HTR-8/SVneo (cell line): ENCODE measurements at places on chromosomes 6 and 20.

GRCh38 chr20:11234608-11235007, 560.8 kb upstream of the JAG1 start:
- no peak for DNase-seq

DNA sequence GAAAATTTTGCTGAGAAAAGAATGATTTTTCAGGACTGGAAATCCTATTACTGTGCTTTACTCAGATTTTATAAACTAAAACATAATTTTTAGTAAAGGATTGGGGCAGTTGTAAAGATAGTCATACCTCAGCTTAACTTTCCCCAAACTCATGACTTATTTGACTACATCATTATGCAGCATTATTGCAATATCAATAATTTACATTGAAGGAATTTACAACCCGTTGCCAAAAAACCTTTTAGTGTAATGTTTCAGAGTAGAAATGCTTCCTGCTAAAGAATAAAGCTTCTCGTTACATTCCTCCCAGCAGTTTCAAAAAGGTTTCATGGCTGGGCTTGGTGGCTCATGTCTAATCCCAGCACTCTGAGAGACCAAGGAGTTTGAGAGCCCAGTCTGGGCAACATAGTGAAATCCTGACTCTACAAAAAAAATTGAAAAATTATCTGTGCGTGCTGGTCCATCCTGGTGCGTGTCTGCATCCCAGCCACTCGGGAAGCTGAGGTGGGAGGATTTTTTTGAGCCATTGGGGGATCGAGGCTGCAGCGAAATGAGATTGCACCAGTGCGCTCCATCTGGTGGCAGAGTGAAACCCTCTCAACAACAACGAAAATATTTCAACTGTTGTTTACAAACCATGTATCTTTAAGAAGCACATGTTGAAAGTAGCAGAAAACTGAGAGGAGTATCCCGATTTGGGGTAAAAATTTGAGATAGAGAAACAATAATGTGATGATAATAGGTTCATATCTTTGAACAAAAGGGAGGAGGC, 4.4 kb downstream of the AMD1 start:
- no peak for DNase-seq

DNA sequence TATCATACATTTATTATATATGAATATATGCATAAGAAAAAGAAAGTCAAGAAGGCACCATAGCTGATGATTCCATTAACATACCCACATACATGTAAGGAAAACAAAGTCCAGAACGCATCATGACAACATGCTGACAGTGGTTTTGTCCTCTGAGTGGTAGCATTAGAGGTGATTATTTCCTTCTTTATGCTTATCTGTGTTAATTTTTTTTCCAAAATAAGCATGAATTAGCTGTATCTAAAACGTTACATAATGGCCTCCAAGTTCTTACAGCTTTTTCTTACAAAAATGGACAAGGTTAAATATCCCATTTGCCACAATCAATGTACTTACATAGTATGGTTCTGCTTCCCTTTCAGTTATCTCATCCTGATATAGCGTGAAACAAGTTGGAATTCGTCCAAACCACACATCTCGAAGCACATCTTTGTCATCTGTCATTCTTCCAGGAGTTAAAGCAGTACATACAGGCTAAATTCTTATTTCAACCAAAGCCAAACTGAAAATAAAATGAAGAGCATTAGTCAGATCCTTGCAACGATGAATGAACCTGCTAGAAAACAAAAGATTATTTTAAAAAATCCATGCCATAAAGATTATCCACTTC, 9.7 kb downstream of the ATG5 start:
- DNase-seq, result no peak

- DNase-seq, result no peak
Observed at GRCh38 chr6:134870677-134871498, 79.0 kb downstream of the ALDH8A1 start.

DNA sequence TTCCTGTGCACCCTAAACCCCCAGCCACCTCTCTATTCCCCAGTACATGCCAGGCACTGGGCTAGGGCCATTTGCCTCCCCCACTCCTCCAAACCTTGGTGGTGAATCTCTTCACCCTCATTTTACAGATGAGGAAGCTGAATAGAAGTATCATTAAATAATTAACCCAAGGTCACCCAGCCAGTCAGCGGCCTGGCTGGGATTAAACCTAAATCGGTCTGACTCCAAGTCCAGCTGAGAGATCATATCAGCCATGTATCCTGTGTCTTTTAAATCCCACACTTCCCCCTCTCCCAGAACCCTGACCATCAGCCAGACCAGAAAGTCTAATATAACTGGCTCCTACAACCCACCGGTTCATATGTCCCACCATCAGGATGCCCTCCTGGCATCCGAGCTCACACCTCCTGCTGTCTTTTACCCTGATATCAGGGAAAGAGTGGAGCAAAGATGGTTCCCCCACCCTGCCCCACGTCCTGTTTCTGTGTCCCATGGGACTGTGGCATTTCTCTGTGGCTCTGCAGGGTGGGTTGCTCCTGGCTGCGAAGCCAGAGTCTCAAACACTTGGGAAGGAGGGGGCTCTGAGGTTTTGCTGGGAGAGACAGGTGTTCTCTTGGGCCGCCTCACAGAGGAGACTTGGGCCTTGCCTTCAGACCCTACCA, 145.3 kb downstream of the VEGFA start:
- DNase-seq, result no peak

DNA sequence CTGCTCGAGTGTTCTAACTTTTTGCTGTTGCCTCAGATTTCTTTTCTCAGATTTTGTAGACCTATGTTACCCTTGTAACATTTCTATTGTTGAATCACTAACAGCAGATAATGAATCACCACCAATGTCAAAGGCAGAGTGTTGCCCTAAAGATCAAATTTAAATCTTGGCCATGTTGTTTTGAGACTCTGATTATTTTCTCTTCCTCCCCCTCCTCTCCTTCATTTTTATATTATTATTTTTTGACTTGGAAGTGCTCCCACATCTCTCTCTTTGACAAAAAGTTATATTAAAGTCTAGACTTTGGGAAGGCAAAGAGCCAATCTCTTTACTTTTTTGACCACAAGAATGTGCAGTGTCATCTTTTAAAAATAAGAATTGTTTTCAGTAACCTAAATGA, 422.7 kb downstream of the NKAIN2 start:
- DNase-seq, result no peak

DNA sequence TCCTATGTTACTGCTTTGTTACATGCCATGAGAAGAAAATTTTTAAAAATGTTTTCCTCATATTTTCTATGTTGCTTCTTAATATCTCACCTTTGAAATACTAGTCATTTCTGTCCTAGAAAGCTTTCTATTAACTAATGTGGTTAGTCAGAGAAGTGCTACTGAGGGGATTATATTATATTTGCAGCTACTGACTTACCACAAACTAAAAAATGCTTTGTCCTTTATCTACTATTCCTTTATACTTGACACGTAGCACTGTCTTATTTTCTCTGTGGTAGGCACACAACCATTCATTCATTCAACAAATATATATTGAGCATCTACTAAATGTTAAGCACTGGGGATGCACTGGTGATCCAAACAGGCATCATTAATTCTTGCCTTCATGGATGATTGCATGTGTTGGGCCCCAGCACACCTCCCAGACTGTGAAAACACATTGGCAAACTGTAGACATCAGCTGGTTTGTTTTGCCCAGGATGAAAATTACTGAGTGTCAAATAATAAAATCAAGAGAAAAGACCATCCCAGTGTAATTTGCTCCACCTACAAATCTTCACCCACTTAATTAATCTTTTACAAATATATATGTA, 10.7 kb upstream of the MLIP start:
- no peak for DNase-seq

GRCh38 chr6:163750431-163751031, 336.0 kb downstream of the QKI start:
- no peak for DNase-seq

GRCh38 chr6:143505111-143505510, 6.4 kb downstream of the FUCA2 start:
- DNase-seq, result no peak

GRCh38 chr6:14719270-14719669, 526.6 kb upstream of the JARID2 start:
- DNase-seq, result no peak
